WTC11 (cell line): ENCODE measurements at places on chromosomes 5 and 9. TPM values are rescaled to one million over a fixed set of nuclear protein-coding genes. Genes with fewer than 3 reads are reported as not detected.
A peak's percentile ranks its signal among the peaks of the same experiment; 100 is the strongest.

GRCh38 chr5:87339986-87340385 lies 72.3 kb downstream of the RASA1 start:
- DNase-seq = no peak

GRCh38 chr9:95327239-95327865 lies 9.8 kb upstream of the FANCC start:
- DNase-seq = no peak

PCDHB2 gene
- 22.9 to 26.2 TPM (median 23.1 TPM) in 3 replicates for total RNA-seq

DNA sequence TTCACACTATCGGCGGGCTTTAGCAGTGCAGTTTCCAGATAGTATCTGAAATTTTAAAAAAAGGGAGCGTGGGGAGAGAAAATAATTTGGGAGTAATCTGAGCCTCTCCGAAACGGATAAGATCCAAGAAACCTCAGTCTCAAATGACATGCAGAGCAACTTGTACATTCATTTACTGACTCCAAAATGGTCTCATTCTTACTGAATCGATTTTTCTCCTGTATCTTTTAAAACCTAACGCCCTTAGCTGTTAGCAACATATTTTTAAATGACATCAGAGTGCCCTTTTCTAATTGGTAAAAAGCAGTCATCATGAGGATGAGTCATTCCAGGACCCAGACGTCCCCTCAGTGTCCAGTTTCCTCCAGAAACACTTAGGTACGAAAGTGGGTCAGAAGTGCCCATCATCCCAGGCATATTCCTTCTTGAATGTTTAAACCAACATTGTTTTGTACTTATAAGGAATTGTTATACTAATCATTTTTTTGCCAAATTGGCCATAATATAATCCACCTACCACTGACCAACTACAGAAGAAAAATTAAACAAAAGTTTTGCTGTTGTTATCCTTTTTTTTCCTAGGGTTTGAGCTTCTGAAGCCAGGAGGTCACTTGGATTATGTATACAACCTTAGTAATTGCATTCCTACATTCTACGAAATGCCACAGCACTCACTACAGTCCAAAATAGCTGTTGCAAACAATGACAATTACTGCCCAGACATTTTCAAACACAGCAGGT lies 354.4 kb downstream of the ADAMTS6 start:
- DNase-seq = no peak

DNA sequence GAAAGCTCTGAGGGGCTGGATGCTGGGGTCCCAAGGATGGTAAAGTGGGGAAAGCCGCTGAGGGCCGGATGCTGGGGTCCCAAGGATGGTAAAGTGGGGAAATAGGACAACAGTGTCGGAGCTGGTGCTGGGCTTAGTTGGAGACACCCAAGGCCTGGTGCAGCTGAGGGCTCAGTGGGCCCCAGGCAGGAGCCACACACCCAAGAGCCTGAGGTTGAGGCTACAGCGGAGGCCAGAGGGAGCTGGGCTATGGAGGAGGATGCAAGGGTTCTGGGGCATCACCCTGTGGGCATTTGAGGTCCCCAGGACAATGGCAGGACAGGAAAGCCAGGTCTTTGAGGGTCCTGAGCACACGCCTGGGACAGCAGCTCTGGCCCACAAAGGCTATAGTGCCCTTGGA lies 19.1 kb upstream of the SLC9A3 start:
- DNase-seq = peak; percentile 3
